Foreskin melanocyte (primary cell): ENCODE measurements at places on chromosomes 3 and 15.

- peak; percentile 52 for DNase-seq
Observed at GRCh38 chr3:15815696-15816095, 17.9 kb upstream of the ANKRD28 start.

DNA sequence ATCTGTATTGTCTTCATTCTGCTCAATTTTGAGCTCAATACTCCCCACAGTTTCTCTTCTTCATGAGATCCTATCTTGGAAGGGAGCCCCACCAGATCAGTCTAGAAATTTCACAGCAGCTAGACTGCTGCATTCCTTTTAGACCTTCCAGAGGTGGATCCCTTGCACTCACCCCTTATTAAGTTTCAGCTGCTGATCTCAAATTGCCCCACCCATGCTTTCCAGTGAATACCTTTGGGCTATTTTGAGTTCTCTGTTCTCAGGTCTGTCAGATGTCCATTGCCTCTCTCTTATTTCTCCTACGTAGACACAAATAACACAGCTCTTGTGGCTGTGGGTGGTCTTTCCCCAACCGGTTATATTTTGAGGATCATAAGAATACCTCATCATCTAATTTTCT, 60.8 kb downstream of the GPR156 start:
- DNase-seq, result no peak

GRCh38 chr3:11593318-11594034, 50.2 kb downstream of the VGLL4 start:
- no peak for DNase-seq

- DNase-seq, result no peak
Observed at GRCh38 chr3:71489315-71489761, 94.2 kb downstream of the FOXP1 start.

- DNase-seq, result no peak
Observed at GRCh38 chr15:42279234-42279723, 6.0 kb upstream of the TMEM87A start.

DNA sequence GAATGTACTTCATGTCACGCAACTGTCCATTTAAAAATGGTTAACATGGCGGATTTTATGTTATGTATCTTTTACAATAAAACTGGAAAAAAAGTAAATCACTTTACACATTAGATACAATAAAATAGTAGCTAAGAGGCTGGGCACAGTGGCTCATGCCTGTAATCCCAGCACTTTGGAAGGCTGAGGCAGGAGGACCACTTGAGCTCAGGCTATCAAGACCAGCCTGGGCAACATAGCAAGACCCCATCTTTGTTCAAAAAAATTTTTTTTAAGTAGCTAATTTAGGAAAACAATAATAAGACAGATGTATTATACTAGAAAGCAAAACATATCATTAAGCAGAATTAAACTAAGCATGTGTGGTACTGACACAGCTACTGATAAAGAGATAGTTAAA, 11.5 kb downstream of the RNF168 start:
- no peak for DNase-seq

GRCh38 chr3:136270179-136270578, 20.0 kb downstream of the PCCB start:
- no peak for DNase-seq

DNA sequence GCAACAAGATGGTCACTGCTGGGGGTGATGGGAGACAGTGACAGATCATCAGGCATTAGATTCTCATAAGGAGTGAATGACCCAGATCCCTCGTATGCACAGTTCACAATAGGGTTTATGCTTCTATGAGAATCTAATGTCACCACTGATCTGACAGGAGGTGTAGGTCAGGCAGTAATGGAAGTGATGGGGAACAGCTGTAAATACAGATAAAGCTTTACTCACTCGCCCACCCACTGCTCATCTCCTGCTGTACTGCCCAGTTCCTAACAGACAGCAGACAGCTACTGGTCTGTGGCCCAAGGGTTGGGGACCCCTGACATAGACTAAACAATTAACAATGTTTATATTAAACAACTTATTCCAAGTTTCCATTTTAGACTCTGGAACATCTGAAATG, 25.4 kb downstream of the IFT80 start:
- no peak for DNase-seq
